ENCODE measurements at places on chromosomes 1 and 21.

- no peak for DNase-seq
These were observed 38.4 kb downstream of the NOS1AP start for GRCh38 chr1:162107911-162108310.

DNA sequence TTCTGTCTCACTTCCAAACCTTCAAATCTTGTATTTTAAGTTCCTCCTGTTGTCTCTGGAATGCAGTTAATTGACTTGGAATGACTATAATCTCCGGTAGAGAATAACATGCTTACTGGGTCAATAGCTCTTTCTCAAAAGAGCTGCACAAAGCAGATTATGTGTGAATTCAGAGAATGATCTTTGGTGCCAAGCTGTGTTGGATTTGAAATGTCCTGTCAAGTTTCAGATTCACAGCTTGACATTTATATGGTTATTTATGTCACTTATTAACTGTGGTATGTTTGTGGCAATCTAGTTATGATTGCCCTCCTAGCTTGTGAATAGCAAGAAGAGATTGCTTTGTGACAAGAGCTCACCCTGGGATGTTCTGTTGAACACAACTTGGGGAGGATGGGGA, 128.3 kb upstream of the KCNE2 start:
- no peak for DNase-seq

- no peak for DNase-seq
These were observed 68.4 kb downstream of the LUZP1 start for GRCh38 chr1:23100074-23100748.

- no peak for DNase-seq
These were observed 560 bp upstream of the CSDE1 start for GRCh38 chr1:114758256-114758832.

GRCh38 chr1:202121006-202121405, 1.7 kb upstream of the GPR37L1 start:
- no peak for DNase-seq

- DNase-seq: no peak
These were observed 43.6 kb upstream of the COL18A1 start for GRCh38 chr21:45361033-45361997.

DNA sequence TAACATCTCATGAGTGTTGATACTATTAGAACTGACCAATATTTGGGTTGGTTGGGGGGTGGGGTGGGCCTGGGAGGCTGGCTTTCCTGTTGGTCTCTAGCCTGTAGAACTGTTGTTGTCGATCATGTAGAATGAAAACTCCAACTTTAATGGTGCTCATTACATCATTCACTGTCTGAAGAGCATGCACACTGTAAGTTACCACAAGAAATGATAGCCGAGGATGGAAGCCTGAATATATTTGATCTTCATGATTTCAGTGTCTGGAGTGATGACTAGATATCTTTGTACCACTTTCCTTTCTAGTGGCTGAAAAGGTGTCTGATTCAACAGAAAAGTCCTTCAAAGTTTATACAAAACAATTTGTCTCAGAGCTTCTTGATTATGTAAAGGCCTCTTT, 123.6 kb downstream of the XCL2 start:
- DNase-seq: no peak

DNA sequence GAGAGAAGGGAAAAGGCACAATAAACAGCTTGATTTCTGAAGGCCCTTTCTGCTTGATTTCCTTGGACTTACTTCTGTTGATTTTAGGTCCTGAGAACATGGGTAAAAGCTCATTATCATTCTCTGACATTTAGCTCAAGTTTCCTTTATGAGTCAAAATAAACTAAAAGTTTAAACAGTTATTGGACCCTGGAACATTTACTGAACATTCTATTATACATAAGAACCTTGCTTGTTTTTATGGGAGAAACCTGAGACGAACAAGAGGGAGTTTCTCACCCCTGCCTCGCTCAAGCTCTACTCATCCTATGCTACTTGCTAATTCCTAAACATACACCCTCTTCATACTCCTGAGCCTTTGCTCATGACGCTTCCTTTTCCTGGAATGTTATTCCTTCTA, 538.3 kb upstream of the PKN2 start:
- no peak for DNase-seq

DNA sequence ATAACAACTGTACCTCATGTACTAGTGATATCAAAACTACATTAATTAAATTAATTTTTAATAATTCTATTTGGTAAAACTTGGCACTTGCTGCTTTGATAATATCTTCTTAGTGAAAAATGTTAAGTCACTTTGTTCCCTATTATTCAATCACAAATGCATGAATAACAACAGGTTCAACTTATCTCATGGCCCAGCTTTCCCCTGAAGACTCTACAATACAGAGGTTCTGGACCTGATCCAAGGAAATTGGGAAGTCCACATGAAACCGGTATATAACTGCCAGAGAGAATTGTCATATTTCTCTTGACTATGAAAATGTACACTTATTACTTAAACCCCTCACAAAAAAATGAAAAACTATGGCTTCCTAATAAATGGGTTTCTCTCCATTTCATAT, 33.9 kb upstream of the PTPRC start:
- no peak for DNase-seq

- no peak for DNase-seq
These were observed 5.4 kb upstream of the GJA8 start for GRCh38 chr1:147897029-147897752.

DNA sequence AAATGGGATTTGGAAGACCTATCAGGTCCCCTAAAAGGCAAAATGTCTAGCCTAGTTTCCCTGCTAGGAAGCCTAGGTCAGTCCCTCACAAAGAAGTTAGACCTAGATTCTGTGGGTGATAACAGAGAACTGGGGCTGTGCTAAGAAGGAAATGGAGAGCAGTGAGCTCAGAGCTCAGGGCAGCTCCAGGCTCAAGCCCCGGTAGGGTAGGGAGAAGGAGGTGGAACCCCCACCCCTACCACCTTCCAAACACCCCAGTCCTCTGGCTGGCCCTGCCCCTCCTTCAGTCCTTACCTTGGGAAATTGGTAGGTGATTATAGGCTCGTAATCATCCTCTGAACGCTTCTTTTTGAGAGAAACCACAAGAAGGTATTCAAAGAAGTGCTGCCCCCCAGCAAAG, 1.1 kb downstream of the DENND2D start:
- DNase-seq: no peak

GRCh38 chr1:160610569-160611242, 31.4 kb upstream of the CD84 start:
- no peak for DNase-seq

DNA sequence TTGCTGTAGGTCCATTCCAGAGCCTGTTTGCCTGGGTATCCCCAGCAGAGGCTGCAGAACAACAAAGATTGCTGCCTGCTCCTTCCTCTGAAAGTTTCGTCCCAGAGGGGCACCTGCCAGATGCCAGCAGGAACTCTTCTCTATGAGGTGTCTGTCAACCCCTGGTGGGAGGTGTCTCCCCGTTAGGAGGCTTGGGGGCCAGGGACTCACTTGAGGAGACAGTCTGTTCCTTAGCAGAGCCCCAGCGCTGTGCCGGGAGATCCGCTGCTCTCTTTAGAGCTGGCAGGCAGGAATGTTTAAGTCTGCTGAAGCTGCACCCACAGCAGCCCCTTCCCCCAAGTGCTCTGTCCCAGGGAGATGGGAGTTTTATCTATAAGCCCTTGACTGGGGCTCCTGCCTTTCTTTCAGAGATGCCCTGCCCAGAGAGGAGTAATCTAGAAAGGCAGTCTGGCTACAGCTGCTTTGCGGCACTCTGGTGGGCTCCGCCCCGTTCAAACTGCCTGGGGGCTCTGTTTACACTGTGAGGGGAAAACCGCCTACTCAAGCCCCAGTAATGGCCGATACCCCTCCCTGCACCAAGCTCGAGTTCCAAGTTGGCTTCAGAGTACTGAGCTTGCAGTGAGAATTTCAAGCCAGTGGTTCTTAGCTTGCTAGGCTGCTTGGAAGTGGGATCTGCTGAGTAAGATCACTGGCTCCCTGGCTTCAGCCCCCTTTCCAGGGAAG, 8.7 kb upstream of the SLC25A24 start:
- peak; percentile 22 for DNase-seq

DNA sequence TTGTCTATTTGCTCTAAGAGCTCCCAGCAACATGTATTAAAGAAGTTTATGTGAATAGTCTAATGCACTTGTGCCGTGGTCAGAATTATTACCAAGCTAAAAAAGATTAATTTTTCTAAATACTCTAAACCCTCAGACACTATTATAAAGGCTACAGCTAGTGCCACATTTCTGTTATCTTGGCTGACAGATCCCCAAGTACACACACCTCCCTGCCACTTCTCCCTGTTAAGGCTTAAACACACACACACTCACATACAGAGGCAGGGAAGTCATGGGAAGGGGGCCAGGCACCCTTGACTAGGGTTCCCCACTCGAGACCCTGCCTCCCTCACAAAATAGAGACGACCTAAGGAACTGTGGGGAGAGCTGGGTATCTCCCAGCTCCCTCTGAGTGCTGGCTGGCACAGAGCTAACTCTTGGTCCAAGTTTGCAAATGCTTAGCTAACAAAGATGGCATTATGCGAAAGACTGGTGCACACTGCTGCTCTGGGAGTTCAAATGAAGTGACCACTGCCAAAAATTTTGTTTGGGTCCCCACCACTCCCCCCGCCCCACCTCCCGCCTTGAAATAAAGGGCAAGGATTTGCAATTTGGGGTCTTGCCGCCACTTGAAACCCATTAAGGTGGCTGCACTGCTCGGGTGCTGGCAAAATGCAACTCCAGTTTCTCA, 9.8 kb downstream of the SSBP3 start:
- no peak for DNase-seq

GRCh38 chr1:244445320-244446181, 6.2 kb downstream of the ADSS2 start:
- DNase-seq: no peak

DNA sequence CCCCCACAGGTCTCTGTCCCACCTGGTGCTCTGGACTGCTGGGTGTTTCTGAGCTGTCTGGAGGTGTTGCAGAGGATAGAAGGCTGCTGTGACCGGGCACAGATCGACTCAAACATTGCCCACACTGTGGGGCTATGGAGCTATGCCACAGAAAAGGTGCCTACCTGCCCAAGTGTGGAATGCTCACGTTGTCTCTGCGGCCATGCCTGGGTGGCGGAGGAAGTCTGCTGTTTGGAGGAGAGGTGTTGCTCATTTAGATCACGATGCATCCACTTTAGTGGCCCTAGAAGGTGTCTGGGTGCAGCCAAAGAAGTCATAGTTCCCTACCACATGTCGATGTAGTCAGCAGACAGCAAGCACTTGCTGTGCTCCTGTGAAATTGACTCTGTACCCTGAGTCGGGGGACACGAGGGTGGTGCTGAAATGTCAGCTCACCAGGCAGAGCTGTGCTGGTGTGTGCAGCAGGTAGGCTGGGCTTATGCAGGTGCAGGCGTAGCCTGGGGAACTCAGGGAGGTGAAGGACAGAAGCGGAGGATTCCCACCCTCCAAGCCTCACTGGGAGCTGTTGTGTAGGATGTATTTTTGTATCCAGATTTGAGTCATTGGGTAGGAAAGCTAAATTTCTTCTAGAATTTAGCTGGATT, 32.8 kb upstream of the PWP2 start:
- no peak for DNase-seq

DNA sequence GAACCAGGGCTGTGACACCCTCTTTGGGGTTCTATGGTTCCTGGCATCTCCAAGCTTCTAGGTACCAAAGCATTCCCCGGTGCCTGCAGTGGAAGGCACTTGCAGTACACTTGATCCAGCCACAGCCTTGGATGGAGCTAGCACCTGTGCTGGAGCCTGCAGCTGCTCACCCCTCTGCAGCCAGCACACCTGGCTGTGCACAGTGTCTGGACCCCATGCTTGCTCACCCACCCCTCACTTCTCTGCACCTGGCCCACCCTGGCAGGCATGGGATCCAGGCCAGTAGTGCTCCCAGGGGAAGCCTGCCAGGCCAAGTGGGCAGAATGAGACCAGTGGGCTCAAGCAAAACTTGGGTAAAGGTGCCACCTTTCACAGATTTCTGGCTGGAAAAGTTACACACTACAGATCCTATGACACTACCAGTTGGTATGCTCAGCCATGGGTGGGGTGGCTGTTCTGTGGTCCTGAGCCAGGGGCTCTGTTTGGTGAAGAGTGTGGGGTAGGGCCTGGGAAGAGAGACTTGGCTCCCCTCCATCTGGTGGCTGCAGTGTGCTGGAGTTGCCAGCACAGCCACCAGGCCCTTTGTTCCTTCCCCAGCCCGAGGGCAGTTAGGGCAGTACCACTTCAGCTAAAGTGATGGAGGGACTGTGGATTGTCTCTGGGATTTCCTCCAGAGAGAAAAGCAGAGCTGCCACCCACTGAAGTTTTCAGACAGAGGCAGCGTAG, 157.8 kb upstream of the LRRC7 start:
- no peak for DNase-seq

GRCh38 chr21:43985690-43986251, 26.3 kb upstream of the TRAPPC10 start:
- DNase-seq: no peak

GRCh38 chr1:88678405-88678804, 5.7 kb upstream of the PKN2 start:
- DNase-seq: no peak

GRCh38 chr1:86441581-86441980, 17.6 kb downstream of the CLCA2 start:
- no peak for DNase-seq

DNA sequence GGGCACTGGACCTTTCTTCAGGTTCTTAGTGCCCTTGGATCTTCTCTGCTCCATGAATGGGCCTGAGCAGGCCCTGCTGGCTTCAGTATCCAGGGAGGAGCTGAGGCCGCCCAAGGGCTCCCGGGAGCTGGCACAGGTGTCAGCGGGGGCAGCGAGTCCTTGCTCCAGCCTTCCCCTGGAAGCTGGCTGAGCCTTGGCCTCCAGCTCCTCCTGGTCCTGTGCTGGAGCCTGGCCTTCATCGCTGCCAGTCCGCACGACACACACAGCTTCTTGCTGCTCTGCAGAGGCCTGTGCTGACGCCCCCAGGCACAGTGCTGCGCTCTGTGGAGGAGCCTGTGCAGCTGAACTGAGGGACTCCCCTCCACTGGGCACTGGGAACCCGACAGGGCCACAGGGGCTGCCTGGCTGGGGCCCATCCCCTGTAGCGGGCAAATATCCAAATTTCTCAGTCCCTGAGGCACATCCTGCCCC, 1.7 kb downstream of the SPOCD1 start:
- no peak for DNase-seq

GRCh38 chr1:206013026-206013795, 10.0 kb upstream of the RAB7B start:
- no peak for DNase-seq

DNA sequence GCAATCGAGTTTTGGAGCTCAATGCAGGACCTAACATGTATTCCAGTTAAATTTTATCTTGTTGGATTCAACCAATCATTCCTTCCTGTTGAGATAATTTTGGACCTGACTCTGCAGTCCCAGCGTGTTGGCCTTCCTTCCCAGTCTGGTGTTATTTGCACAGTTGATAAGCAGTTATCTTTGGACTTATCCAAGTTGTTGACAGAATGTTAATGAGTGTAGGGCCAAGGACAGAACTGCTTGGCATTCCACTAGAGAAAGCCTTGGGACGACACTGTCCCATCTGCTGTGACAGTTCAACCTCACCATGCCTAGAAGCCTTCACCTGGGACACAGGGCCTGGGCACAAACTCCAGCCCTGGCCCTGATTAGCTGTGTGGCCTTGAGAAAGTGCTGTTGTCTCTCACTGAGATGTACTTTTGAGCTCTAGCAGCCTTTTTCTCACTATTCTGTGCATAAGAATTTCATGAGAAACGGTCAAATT, 104.1 kb upstream of the SLC25A33 start:
- DNase-seq: no peak

Measured in neural crest cell (in vitro differentiated cells).